ENCODE measurements at places on chromosomes 7 and 10. TPM values are rescaled to one million over a fixed set of nuclear protein-coding genes. Genes with fewer than 3 reads are reported as not detected.

The OR2A5 gene
- total RNA-seq: not detected

The DDX50 gene
- 36.5 TPM for total RNA-seq

The DIP2C gene
- total RNA-seq: 38.7 TPM

The SPACDR gene
- total RNA-seq: 2.0 TPM

The TUBB8 gene
- total RNA-seq: not detected

The EPC1 gene
- total RNA-seq: 53.9 TPM

The CABCOCO1 gene
- total RNA-seq: 0.26 TPM

The NEURL1 gene
- 0.16 TPM for total RNA-seq

The ITPRID1 gene
- total RNA-seq: not detected

The FEZF1 gene
- total RNA-seq: not detected

The CPA1 gene
- 3.6 TPM for total RNA-seq

- no peaks in the 10 kb centered on the region for H3K4me1 ChIP-seq
- H3K27ac ChIP-seq: no peak overlapping the region
- no peaks in the 10 kb centered on the region for H3K36me3 ChIP-seq
- no peaks in the 10 kb centered on the region for H3K27me3 ChIP-seq
- H3K4me3 ChIP-seq: no peak overlapping the region
- DNase-seq: peak; percentile 74
Observed at GRCh38 chr10:113557424-113557862, 4.6 kb downstream of the HABP2 start.

DNA sequence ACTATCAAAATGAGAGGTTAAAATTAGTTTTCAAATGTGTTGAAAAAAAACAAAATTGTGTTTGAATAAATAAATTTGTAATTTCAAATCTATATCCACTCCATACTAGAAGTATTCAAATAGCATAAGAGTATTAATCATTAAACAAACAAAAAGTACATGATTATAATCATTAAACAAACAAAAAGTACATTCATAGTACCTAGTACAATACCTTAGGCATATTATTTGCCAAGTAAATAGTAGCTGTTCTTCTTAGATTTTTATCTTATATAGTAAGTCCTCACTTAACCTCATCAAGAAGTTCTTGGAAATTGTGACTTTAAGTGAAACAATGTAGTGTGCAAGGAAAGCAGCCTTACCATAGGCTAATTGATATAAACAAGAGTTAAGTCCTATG, 349.3 kb upstream of the VWC2 start:
- no peak overlapping the region for H3K4me3 ChIP-seq
- no peak overlapping the region for H3K27ac ChIP-seq
- no peaks in the 10 kb centered on the region for H3K27me3 ChIP-seq
- no peaks in the 10 kb centered on the region for H3K4me1 ChIP-seq
- DNase-seq: no peak

GRCh38 chr10:69472544-69472943, 21.3 kb downstream of the TSPAN15 start:
- no peaks in the 10 kb centered on the region for H3K36me3 ChIP-seq
- H3K4me1 ChIP-seq: no peaks in the 10 kb centered on the region
- no peak overlapping the region for H3K27ac ChIP-seq

GRCh38 chr10:43292755-43293676, 26.2 kb upstream of the RASGEF1A start:
- no peaks in the 10 kb centered on the region for H3K27me3 ChIP-seq
- H3K27ac ChIP-seq: no peak overlapping the region
- no peaks in the 10 kb centered on the region for H3K4me1 ChIP-seq
- no peak for DNase-seq
- no peaks in the 10 kb centered on the region for H3K36me3 ChIP-seq
- no peak overlapping the region for H3K4me3 ChIP-seq

- H3K27me3 ChIP-seq: no peaks in the 10 kb centered on the region
- H3K27ac ChIP-seq: no peak overlapping the region
- no peak overlapping the region for H3K4me3 ChIP-seq
- no peak for DNase-seq
Observed at GRCh38 chr7:30327813-30328212, 43.4 kb downstream of the ZNRF2 start.

DNA sequence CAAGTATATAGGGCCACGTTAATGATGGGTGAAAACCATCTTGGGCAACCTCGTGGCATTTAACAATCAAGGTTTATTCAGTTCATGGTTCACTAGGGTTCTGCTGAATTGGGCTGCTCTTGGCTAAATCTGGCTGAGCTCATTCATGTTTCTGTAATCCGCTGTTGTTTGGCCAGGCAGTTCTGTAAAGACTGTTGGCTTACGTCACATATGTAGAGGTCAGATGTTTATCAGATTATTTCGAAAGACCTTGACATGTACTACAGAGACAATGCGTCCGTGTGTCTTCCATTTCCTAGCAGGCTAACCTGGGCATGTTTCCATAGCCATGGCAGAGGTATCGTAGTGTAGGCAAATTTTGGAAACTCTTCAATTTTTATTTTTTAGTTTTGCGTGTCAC, 190.0 kb upstream of the ZWINT start:
- no peak for DNase-seq
- no peak overlapping the region for H3K27ac ChIP-seq

DNA sequence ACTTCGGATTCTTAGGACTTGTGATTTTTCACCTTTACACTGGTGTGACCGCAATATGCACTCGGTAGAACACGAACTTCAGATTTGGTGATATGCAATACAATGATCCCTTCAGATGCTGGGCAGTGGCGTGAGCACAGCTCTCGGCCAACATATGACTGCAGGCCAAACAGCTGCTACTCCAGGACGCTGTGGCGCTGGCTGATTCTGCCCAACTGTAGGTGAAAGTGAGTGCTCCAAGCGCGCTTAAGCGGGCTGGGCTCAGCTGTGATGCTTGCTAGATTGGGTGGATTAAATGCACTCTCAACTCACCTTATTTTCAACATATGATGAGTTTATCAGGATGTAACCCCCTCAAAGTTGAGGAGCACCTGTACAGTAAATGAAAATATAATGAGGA, 137.6 kb upstream of the RET start:
- no peaks in the 10 kb centered on the region for H3K27me3 ChIP-seq
- no peaks in the 10 kb centered on the region for H3K36me3 ChIP-seq
- no peak for DNase-seq

GRCh38 chr10:6786579-6787031, 206.5 kb upstream of the PRKCQ start:
- no peak overlapping the region for H3K27ac ChIP-seq
- no peak overlapping the region for H3K4me3 ChIP-seq
- no peaks in the 10 kb centered on the region for H3K4me1 ChIP-seq

DNA sequence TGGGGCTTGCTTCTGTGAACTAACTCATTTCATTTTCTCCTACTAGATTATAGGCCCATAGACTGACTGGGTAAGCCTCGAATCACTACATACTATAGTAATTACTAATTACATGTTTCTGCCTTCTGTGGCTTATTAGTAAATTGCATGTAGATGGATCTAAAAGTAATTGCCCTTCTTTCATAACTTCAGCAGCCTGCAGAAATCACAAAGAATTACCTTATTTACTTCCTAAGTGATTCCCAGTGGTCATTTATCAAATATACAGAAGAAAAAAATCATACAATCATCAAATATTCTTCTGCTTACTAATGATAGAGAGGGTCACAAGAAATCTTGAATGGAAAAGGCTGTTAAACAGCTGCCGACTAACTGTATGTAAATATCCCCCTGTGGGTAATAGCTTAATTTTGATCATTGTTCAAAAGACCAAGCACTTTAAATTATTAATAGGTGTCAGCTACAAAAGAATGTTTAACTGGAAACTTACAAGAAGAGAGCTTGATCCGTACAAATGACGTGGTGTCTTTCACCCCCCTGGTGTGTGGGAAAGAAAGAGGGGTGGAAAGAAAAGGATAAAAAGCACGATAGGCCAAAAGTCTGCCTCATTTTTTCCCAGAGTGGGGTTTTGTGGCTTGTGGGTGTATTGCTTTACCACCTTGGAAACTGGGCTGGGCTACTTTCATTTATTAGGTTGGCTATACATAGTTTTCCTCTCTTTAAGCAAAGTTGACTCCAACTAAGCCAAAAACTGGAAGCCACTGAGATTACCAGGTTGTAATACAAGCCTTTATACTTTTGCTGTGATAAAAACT, 361.8 kb upstream of the ZMIZ1 start:
- no peak for DNase-seq
- H3K36me3 ChIP-seq: no peaks in the 10 kb centered on the region
- H3K4me1 ChIP-seq: no peaks in the 10 kb centered on the region
- H3K27ac ChIP-seq: no peak overlapping the region

GRCh38 chr7:25678215-25678614, 449.9 kb upstream of the NPVF start:
- DNase-seq: no peak
- no peak overlapping the region for H3K4me3 ChIP-seq
- no peaks in the 10 kb centered on the region for H3K27me3 ChIP-seq
- H3K27ac ChIP-seq: no peak overlapping the region

- H3K27ac ChIP-seq: no peak overlapping the region
- H3K36me3 ChIP-seq: peaks cover 19% of the 10 kb centered on the region
- H3K4me3 ChIP-seq: no peak overlapping the region
- no peak for DNase-seq
- no peaks in the 10 kb centered on the region for H3K4me1 ChIP-seq
- H3K27me3 ChIP-seq: no peaks in the 10 kb centered on the region
Observed at GRCh38 chr10:42801135-42801534, 18.5 kb downstream of the BMS1 start.

DNA sequence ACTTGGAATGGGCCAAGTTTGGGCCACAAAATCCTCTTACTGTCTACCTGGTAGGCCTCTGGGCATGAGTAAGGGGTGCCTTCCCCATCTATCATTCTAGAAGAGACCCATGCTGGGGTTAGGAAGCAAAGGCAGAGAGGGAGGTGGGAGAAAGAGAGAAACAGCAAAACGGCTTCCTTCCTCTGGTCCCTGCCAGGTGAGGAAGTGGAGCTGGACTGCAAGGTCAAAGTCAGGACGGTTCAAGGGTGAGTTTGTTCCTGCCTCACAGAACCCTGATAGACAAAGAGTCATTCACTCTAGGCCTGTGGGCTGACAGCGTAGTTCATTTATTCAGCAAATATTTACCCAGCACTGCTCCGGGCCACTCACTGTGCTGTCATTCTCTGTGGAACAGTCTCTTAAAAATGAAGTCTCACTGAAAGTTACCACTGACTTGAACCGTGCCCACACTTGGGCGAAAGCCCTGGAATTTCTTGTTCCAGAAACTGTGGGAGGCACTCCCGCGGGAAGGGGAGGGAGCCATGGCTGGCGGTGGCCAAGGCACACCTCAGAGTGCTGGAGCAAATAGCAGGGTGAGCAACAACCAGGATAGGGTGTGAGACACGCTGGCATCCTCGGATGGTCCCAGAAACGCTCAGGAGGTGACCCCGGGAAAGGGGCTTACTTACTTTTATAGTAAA, 26.2 kb upstream of the ECHDC3 start:
- DNase-seq: no peak
- no peaks in the 10 kb centered on the region for H3K36me3 ChIP-seq
- H3K27ac ChIP-seq: no peak overlapping the region

DNA sequence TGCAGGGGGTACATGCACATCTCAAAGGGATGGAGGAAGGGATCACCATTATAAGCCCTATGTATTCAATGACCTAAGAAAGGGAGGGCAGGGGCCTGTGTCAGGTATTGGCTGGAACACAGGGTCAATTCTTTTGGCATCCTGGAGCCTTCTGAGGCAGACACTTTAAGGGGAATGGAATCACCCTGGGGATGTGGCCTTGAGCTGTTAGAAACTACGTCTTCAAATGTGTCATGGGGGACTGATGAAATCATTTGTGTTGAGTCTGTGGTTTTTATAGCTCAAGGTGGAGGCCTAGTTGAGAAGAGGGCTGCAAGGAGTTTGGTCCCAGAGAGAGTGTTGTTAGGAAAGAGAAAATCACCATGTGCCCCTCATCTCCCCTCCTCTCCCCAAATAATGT, 206.1 kb upstream of the CELF2 start:
- H3K4me1 ChIP-seq: no peaks in the 10 kb centered on the region
- no peaks in the 10 kb centered on the region for H3K36me3 ChIP-seq
- H3K27me3 ChIP-seq: no peaks in the 10 kb centered on the region
- DNase-seq: no peak
- H3K4me3 ChIP-seq: no peak overlapping the region

DNA sequence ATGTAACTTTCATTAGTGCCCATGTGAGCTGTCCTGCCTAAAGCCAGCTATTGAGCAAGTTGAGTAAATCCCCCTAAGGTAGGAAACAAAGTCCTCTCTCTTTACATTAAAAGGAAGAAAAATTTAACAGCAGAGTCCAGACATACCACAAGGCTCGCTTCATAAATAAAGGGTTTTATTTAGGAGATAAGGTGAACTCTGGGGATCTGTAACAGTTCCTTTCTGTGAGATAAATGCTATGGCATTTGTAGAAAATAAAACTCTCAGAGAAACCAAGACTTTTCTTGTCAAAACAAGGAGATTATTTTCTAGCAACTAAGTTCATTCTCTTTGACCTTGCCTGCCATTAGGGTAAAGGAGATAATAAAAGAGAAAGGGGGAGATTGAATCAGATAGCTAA, 32.3 kb upstream of the LYZL1 start:
- H3K27me3 ChIP-seq: no peaks in the 10 kb centered on the region
- no peak for DNase-seq
- H3K4me3 ChIP-seq: no peak overlapping the region
- no peak overlapping the region for H3K27ac ChIP-seq

- no peak overlapping the region for H3K4me3 ChIP-seq
- H3K27ac ChIP-seq: no peak overlapping the region
- no peaks in the 10 kb centered on the region for H3K4me1 ChIP-seq
- H3K27me3 ChIP-seq: no peaks in the 10 kb centered on the region
Observed at GRCh38 chr7:111014079-111014478, 76.8 kb upstream of the LRRN3 start.

DNA sequence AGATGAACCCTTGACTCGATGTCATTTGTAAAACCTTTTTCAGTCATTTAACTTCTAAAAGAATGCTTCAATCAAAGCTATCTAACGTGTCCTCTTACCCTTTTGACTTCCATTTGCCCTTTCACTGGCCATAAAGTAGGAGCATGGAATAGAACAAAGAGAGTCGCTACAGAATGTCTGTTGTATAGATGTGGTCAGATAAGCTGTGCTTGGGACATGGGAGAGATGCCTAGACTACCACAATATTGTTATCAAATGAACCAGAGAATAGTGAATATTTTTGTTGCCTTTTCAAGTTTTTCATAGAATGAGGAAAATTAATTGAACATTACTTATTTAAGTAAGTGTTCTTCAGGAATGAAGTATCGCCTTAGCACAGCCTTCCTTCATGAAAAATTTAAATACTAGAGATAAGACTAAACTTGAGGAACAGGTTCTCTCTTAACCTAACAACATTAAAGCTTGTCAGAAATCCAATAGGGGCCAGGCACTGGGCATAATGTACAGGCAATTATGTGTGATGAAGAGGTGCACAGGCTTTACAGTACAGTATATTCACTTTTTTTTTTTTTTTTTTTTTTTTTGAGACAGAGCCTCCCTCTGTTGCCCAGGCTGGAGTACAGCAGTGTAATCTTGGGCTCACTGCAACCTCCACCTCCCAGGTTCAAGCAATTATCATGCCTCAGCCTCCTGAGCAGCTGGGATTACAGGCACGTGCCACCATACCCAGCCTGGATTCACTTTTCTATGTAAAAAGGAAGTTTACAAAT, 7.5 kb upstream of the KMT2E start:
- peaks cover 10% of the 10 kb centered on the region for H3K4me1 ChIP-seq
- peak overlapping the region; percentile 22 for H3K27ac ChIP-seq
- H3K4me3 ChIP-seq: peak overlapping the region; percentile 1
- no peak for DNase-seq
